ENCODE measurements at places on chromosomes 2 and 18.

GRCh38 chr2:85669549-85669948, 1.6 kb upstream of the SFTPB start:
- DNase-seq, result no peak

GRCh38 chr18:65288908-65289307, 461.9 kb upstream of the CDH7 start:
- DNase-seq, result no peak

- no peak for DNase-seq
Measured at GRCh38 chr2:3125001-3125760, 252.4 kb downstream of the EIPR1 start.

DNA sequence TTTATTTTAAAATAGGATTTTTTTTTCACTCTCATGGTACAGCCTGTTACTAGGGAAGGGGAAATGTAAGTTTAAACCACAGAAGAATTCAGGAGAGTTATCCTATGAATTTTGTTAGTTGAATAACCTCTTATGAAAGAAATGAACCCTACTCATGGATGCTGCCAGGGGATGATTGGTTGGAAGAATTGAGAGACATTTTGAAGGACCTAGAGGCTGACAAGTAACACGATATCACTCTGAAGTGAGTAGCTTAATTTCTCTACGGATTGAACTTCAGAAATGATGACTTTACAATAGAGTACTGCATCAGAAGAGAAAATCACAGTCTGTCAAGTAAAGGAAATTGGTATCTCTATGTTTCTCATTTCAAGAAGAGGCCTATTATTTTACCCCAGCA, 1346.2 kb downstream of the SUCLG1 start:
- no peak for DNase-seq

- no peak for DNase-seq
Measured at GRCh38 chr2:189086250-189086649, 93.3 kb downstream of the COL5A2 start.

GRCh38 chr18:78580835-78581339, 398.7 kb upstream of the SALL3 start:
- DNase-seq, result no peak

- no peak for DNase-seq
Measured at GRCh38 chr2:155223781-155224406, 525.4 kb downstream of the KCNJ3 start.

- no peak for DNase-seq
Measured at GRCh38 chr2:228040995-228041394, 140.5 kb downstream of the SPHKAP start.

DNA sequence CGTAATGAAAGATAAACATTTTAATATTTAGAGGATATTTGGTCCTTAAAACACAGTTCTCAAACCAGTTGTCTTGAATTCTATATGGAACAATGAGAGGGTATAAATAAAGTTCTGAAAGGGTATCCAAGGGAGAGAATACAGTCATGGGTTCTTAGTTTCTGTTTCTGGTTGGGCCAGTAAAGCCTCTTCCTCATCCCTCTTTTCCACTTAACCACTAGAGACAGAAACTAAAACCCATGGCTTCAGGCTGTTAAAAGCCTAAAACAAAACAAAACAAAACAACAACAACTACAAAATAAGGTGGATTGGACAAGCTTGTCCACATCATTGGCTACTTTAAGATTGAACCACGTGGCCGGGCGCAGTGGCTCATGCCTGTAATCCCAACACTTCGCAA, 18.8 kb downstream of the COQ10B start:
- no peak for DNase-seq

- DNase-seq, result no peak
Measured at GRCh38 chr18:26619350-26619749, 71.0 kb upstream of the KCTD1 start.

DNA sequence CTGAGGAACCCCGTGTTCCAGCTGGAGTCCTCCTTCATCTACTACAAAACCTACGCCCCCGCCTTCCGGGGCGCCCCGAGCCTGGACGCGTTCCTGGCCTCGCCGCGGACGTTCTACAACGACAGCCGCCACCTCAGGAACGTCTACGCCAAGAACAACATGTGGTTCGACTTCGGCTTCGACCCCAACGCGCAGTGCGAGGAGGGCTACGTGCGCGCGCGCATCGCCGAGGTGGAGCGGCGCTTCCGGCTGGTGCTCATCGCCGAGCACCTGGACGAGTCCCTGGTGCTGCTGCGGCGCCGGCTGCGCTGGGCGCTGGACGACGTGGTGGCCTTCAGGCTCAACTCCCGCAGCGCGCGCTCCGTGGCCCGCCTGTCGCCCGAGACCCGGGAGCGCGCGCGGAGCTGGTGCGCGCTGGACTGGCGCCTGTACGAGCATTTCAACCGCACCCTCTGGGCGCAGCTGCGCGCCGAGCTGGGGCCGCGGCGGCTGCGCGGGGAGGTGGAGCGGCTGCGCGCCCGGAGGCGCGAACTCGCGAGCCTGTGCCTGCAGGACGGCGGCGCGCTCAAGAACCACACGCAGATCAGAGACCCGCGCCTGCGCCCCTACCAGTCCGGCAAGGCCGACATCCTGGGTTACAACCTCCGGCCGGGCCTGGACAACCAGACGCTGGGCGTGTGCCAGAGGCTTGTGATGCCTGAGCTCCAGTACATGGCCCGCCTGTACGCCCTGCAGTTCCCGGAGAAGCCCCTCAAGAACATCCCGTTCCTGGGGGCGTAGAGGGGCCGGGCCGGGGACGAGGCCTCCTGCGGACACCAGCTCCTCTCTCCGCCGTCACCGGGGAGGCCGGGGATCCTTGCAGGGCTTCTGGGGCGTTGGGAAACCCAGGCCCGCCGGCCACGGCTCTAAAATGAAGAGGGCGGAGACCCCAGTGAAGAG, 5.3 kb upstream of the NEU4 start:
- DNase-seq, result no peak

GRCh38 chr18:59690996-59691395, 6.2 kb downstream of the CCBE1 start:
- no peak for DNase-seq

GRCh38 chr2:60602828-60603532, 49.5 kb upstream of the BCL11A start:
- DNase-seq, result no peak

DNA sequence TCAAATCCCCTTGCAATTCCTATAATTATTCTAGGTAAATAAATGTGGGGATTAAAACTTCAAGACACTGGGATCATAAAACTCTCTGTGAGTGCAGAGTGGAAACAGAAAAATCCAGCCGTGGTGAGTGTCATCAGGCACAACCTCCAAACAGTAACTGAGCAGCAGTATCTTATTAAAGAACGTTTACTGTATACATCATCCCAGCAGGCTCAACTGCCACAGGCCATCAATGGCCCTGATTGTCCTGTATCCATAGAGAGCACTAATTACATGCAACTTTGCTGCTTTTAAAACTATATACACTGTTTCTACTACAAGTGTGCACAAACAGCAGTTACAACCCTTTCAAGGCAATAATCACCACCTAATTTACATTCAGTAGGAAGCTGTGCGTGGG, 23.9 kb downstream of the GAREM1 start:
- DNase-seq, result no peak

GRCh38 chr18:51068105-51068504, 38.1 kb downstream of the SMAD4 start:
- no peak for DNase-seq

GRCh38 chr2:19818543-19818942, 83.2 kb downstream of the TTC32 start:
- no peak for DNase-seq

- no peak for DNase-seq
Measured at GRCh38 chr2:240234503-240234951, 94.1 kb upstream of the OTOS start.

- DNase-seq, result no peak
Measured at GRCh38 chr2:50691513-50691912, 340.4 kb downstream of the NRXN1 start.

GRCh38 chr18:49764032-49764431, 49.3 kb downstream of the ACAA2 start:
- DNase-seq, result no peak

DNA sequence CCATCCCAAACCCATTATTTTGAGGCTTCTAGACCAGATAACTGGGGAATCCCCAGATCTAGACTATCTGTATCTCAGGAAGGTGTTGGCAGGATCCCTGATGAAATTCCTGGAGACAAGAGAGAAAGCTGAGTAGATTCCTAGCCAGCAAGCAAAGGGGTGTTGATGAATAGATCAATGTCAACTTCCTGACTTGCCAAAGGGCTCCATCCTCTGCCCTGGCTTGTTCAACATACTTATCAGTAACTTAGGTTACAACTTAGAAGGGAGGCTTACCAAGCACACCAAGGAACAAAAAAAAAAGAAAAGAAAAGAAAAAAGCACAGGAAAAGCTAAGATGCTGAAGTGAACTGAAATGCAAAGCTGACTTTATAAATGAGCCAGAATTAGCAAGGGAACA, 53.3 kb downstream of the TNS1 start:
- DNase-seq, result no peak

GRCh38 chr2:224513991-224514390, 71.2 kb downstream of the CUL3 start:
- no peak for DNase-seq

DNA sequence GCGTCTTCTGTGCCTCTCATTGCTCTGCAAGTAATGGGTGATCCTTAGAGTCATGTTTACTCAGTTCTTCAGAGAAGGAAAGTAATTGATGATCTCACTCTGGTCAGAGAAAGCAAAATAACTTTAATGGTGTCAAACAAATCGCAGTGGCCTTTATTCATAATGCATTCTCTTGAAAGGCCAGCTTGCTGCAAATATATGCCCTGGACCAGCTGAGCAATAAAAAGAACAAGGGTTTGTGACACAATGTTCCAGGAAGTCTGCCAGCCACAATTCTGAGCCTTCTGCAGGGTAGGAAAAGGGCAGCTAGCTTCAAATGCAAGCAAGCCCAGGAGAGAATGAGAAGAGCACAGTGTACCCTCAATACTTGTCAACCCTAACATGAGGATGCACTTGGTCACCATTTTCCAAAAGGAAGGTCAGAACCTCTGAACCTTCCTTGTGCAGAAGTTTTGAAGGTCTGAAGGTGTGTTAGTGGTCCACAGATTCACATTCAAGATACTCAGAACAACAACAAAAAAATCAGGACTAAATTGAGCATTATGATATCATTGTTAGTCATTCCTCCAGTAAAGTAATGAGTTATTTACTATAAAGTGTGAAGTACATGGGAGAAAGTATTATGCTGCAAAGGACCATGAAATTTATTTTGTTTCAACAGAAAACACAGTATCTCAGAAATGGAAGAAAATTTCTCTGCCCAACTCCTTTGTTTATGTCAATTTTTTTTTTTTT, 355.6 kb downstream of the PAX3 start:
- no peak for DNase-seq

Data from activated CD4-positive, alpha-beta T cell treated with anti-CD3 and anti-CD28 coated beads for 1 hour (primary cell).